ENCODE measurements at places on chromosomes 5 and 9.

DNA sequence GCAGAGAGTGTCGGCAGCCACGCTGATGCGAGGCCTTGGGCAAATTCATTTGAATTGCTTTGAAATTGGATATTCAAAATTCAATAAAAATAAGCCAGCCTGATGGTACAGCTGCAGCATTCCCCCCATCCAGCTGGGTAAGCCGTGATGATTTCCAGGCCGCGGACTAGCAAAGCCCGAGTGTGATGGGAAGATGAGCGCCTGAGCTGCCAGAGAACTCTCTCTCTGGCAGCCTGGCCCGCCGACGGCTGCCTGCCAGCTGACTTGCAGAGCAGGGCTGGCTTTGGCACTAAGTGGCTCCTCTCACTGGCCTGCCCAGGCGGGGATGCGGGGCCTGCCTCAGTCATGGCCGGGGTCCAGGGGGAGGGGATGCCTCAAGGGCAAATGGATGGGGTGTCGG, 268.3 kb upstream of the WWC1 start:
- DNase-seq = no peak

GRCh38 chr9:8315211-8315610, 515.6 kb upstream of the DMAC1 start:
- no peak for DNase-seq

DNA sequence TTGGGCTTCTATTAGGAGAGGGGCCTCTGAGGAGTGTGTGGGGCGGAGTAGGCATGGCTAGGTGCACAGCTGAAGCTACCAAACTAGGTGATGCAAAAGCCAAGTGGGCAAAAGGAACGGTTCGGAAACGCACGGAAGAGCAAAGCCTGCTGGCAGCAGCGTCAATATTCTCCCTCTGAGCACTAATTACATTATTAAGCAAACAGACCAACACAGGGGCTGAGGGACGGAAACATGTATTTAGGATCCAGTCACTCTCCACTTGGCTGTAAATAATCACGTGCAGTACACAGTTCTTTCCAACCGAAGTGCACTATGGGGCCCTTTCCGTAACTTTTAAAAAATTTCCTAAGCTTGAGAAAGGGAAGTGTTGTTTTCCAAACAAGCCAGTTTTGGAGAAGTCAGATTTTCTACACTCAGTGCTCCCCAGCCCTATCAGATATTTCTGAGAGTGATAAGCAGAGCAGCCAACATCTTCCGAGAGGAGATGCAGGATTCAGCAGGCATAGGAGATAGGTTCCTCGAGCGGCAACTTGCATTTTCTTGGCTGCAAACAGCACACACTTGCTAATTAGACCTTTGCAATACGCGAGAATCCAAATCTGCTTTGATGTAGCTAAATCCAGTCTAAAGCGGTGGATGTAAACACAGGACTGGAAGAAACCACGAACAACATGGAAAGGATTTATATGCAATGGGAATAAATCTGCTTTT, 217.2 kb upstream of the TBCA start:
- DNase-seq = no peak

- no peak for DNase-seq
These were observed 43.5 kb downstream of the ADAMTS2 start for GRCh38 chr5:179301796-179302195.

GRCh38 chr9:134485653-134486052, 155.9 kb upstream of the COL5A1 start:
- no peak for DNase-seq

- DNase-seq = no peak
These were observed 47.3 kb upstream of the NEURL1B start for GRCh38 chr5:172593721-172594235.
